ENCODE measurements at places on chromosomes 12 and 14.

DNA sequence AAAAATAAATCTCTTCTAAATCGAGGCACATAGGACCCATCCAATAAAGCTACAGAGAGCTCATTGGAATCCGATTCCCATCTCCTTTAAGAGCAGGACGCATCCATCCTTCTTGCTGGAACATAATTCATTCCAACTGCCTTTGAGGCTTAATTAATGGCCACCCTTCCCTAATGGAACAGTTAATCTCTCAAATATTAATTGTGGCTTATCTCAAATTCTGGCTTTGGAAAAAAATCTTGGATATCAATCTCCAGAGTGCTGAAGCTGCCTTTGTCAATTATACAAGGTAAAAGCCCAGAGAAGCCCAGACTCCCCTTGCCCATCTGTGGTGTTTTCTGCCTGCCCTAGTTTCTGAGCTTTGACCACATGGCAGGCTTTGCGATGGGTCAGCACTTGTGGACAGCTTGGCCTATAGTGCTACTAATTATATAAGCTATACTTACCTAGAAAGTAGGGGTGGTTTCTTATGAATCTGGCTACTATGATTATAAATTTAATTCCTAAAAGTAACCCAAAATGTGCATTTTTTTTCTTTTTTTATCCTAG lies 246.3 kb downstream of the NUAK1 start:
- no peak for DNase-seq

DNA sequence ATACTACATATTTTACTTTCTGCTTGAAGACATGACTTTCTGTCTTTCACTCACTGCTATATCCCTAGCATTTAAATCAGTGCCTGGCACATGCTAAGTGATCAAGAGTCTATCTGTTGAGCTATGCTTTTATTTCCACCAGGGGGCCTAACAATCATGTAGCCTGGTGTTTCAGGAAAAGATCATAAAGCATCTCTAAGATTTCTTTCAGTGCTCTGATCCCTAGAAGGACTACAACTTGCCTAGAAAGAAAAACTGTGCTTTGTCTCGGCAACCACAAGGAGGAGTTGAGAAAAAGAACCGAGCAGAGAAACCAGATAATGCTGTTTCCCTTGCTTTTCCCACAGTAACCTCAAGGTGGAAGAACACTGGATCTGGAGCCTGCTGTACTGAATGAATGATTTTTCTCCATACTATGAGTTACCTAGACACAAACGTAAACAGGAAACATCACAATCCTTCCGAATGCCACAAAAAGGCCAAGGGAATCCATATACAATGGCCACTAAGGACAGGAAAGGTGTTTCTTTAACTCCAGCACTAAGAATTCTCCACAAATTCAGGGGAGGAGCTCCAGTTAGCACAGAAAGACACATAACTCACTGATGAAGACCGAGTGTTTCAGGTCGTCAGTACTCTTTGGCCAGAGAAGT lies 1.2 kb downstream of the CRY1 start:
- peak; percentile 60 for DNase-seq

GRCh38 chr14:33726685-33727084 lies 224.2 kb downstream of the EGLN3 start:
- DNase-seq, result no peak

DNA sequence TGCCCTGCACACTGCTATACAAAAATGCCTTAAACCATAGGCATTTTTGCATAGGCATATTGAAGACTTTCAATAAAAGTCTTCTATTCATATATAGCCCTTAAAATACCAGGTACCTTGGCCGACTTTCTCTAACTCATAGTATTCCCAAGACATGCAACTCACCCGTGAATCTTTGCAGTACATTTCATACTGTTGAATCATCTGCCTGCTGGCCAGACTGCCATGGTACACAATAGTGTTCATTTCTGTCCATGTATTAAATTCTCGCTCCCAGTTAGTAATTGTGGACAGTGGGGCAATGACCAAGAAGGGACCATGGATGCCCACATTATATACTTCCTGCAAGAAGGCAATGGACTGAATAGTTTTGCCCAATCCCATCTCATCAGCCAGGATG lies 24.3 kb upstream of the SUPT16H start:
- DNase-seq, result no peak

DNA sequence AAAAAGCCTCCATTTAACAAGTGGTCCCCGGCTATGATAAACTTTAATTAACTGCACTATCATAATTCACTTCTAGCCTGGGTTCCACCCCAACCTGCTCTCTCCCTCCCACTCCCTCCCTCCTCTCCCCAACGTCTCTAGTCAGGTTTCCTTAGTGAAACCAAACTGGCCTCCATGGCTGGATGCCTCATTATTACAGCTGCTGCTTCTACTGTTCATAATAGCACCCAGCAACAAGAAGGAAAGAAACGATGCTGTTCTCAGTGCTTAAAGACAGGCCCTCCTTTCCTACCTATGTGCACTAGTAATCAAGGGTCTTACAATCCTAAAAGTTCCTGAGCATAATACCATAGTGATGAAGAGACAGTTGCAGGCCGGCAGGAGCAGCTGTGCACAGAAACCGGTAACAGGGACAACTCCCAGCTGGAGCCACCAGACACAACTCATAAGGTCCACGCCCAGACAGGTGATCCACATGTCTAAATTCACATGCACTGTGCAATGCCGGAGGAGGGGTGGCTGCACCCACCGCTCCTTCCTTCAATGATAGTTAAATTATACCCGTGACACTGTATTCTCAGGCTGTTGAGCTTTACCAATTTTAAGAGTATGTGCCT lies 6.2 kb downstream of the IRF2BPL start:
- DNase-seq, result no peak

GRCh38 chr12:72162875-72163274 lies 109.3 kb upstream of the TRHDE start:
- no peak for DNase-seq

- DNase-seq, result no peak
These were observed 29.6 kb downstream of the TMX1 start for GRCh38 chr14:51269634-51270033.

DNA sequence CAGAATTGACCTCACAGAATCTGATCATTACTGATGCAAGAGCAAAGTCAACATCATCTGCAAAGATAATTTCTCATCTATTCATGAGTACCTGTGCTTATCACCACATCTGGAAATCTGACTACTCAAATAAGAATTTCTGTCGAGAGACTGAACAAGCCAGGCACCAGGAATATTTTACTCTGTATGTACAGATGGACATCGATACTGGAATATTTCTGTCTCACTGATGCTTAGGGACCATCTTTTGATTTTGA lies 105.2 kb downstream of the BICD1 start:
- DNase-seq, result no peak
